ENCODE measurements at places on chromosomes 5 and 9.

DNA sequence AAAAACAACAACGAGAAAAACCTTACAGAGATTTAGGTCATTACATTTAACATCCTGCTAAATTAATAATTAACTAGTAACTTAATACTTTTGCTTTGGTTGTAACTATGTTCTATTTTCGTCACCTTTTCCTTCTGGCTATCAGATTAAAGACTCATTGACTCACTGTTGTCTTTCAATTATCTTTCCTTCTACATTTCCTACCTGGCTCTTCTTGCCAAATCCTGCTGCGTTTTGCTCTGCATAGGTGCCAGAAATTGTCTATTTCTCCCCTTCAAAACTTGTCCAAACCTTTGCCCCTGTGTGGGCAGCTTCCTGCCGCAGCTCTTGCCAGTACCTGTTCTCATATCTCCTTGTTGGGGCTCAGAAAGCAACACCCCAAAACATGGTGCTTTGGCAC is 235.5 kb upstream of the ZNF608 start:
- DNase-seq, result no peak

GRCh38 chr5:78547731-78548615 is 100.6 kb downstream of the LHFPL2 start:
- DNase-seq, result no peak

GRCh38 chr9:27336126-27336525 is 39.2 kb upstream of the EQTN start:
- no peak for DNase-seq

GRCh38 chr5:110209401-110209800 is 517.1 kb downstream of the TMEM232 start:
- DNase-seq, result no peak

- DNase-seq, result no peak
These were observed 185.5 kb upstream of the OTULINL start for GRCh38 chr5:14396066-14396465.

- no peak for DNase-seq
These were observed 655.8 kb downstream of the TLR4 start for GRCh38 chr9:118360036-118360435.

DNA sequence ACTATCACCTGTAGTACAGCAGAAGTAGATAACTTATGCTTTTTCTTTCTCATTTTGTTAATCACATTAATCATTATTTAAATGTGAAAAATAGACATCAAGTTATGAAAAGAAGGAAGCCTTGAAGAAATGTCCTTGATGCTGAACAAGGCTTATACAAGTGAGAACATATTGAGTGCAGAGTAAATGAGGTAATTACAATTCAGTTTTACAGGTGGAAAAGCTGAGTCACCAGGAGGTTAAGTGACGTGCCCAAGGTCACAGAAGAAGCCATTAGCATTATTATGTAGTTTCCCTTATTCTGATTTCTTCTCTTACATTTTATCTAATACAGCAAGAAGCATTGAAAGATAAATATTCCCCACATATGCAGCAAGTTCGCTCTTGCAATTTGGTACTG is 998.5 kb upstream of the CDH6 start:
- no peak for DNase-seq

- DNase-seq, result no peak
These were observed 790.1 kb downstream of the EFNA5 start for GRCh38 chr5:106880656-106881055.

DNA sequence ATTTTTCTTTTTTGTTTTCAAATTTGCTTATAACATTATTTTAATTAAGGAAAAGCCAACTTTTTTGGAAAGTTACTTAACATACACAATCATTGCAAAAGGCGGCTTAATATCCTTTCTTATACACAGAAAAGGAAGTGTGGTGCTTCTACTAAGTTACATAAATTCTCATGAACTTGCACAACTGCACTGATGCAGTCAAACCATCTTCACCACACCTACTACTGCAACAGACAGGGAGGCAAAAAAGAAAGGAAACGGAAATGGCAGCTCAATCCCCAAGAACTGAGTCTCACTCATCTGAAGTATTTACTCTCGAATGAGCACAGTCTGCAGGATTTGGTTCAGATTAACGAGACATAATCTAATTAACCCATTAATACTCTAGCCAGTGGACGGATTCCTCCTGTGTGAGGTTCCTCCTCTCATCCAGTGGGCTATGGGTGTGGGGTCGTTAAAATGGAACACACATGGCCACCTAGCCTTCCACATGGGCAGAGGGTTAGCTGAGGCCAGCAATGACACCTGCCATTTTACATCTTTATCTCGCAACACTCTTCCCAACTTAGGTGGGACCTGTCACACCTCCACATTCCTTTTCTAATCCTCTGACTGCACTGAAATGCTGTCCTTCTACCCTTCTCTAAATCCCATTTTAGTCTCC is 30.0 kb downstream of the GOLM1 start:
- DNase-seq, result no peak

DNA sequence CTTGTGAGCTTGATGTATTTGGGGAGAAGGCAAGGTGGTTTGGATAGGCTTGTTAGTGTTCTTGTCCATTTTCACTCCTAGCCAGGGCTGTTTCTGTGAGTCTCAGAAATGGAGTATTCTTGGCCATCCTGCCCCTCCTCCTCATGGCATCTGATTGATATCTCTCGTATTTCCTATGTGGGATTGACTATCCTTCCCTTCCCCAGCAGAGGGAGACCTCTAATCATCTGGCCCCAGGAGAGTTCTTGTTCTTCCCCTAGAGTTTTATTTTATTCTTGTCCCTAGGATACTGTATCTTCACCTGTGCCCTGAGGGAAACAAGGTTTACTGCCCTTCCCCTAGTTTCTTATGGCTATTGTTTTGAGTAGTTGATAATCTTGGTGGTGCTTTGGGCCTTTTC is 114.4 kb downstream of the VPS13A start:
- no peak for DNase-seq

- DNase-seq, result no peak
These were observed 535.9 kb upstream of the SEMA6A start for GRCh38 chr5:117110548-117110947.

- DNase-seq, result no peak
These were observed 146.3 kb downstream of the SNX18 start for GRCh38 chr5:54663866-54664265.

- no peak for DNase-seq
These were observed at the start of gene FBP1 for GRCh38 chr9:94639061-94639998. FBP1 (minus strand) TSS chr9:94639518; CDS start chr9:94639310, 208 bp downstream.

DNA sequence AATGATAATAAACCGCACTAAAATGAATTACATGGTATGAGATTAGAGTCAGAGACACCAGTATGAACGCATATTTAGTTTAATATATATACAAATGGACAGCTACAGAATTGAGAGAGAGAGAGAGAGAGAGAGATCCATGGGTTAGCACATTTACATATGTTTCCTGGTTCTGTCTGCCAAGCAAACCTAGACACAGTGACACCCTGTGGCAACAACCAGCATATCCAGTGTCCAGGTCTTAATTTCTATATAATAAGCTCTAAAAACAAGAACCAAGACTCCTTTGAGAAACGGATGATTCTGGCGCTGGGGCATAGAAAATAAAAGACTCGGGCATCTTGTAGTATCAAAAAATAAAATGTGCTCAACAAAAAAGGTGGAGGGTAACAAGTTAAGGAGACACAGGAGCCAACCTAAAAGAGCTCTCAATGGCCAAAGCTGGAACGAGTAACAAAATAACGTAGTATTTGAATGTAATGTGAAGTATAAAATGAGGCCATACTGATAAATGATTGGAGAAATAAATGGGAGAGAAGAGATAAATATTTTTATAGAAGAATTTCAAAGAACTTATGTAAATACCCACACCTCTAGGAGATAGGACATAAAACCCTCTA is 84.5 kb downstream of the RFX3 start:
- peak; percentile 55 for DNase-seq

DNA sequence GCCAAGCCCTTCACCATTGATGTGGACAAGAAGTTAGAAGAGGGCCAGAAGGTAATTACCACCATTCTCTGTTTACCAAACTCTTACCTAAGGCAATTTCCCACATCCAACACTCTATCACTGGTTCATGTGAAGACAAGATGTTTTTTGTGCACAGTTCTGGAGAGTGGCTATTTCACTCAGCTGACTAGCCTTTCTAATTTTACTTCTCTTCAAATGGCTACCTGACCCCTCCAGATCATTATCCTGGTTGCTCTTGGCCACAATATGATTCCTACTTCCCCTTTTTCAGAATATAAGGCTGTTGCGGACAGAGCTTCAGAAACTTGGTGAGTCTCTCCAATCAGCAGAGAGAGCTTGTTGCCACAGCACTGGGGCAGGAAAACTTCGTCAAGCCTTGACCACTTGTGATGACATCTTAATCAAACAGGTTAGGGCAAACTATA is 7.1 kb downstream of the KIF20A start:
- no peak for DNase-seq

GRCh38 chr5:92979716-92980115 is 601.3 kb downstream of the NR2F1-AS1 start:
- DNase-seq, result no peak

GRCh38 chr5:14794583-14795230 is 76.9 kb downstream of the ANKH start:
- no peak for DNase-seq

DNA sequence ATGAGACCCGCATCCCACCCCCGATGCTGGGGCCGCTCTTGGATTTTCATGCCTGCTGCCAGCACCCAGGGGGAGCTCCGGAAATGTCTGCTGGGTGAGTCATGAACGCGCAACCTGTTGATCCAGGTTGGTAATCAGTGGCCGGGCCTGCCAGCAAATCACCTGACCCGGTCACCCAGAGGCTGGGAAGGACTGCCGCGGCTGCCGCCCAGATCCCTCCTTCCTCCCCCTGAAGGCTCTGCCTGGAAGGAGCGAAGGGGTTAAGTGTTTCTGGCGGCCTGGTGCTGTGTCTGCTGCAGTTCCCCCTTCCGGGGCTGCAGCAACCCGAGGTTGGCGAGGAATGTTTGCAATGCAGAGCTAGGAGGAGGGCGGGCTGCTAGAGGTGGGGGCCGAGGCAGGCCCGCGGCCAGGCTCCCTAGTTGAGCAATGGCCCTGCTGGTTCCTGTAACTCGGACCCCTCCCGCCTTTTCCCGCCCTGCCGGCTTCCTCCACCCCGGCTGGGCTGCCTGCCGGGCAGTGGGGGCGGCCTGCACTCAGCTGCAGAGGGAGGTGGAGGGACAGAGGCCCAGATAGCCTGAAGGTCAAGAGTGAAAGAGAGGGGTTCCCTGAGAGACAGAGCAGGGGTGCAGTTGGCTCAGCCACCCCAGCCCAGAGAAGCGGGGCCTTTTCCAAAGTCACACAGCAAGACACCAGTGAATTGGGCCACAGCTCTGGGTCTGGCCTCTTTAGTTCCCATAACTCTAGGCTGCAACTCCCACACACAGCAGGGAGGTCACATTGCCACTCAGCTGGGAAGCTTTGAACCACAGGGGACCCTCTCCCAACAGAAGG is 156.3 kb upstream of the IER5L start:
- DNase-seq, result no peak

- DNase-seq, result peak; percentile 22
These were observed 149.5 kb downstream of the C9orf152 start for GRCh38 chr9:110058304-110058953.

GRCh38 chr5:163498886-163499285 is 6.5 kb upstream of the MAT2B start:
- DNase-seq, result no peak

- no peak for DNase-seq
These were observed 996.4 kb upstream of the WWC1 start for GRCh38 chr5:167294882-167295680.

GRCh38 chr5:179307931-179308471 is 37.3 kb downstream of the ADAMTS2 start:
- no peak for DNase-seq

DNA sequence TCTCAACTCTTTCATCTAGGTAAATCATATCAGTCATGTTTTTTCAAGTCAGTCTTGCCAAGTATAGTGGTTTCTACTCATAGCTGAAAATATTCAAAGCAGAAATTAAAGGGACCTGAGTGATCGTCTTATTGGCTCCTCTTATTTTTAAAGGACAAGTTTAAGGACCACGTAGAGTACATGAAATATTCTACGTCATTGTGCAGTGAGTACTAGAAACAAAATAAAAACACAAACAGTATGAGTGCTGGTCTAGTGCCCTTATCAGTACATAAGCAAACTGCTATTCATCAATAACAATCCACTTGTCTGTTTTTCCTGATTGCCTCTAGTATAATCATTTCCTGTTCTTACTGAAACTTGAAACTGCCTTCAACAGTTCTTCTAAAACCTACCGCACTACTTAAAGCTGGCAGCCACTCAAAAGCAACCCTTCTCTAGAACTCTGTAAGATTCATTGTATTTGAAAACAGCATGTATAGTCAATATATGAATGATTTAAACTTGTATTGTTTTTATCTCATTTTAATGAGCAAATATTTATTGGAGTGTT is 853.7 kb downstream of the TAF11L14 start:
- DNase-seq, result no peak

DNA sequence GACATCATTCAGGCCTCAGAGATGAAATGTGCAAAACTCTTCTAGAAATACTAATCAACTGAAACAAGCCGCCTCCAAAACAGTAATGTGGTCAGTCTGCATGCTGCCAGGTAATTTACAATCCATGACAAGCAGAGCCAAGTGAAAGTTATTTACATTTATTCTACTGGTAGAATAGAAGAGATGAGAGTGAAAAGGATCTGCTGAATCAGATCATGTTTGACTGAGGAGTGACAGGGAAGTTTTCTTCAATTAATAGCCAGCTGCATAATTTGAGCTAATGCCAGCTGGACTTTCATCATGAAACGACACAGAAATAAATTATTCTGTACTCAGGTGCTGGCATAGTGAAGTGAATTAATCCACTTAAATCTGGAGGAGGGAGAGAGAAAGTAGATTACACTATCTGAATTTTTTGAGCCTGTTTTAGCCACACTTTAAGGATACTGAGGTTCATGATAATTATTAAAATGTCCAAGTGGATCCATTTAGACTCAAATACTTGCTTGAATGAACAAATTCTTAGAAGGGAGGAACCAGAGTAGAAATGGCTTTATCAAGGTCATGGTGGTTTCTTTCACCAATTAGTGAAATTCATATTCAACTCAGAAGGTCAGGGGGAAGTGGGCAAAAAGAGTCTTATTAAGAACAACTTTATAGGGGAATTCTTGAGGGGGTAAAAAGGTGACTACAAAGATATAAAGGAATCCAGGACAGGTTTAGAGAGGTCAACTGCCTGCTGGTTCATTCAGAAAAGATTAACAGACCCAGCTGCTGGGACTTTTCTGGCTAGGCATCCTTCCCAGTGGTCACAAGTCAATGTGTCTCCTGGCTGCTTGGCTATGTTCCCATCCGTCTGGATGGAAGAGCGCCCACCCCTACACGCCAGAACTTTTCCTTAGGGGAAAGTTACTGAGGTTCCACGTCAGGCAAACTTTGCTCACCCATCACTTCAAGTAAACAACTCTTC is 350.4 kb downstream of the PDE4D start:
- DNase-seq, result no peak

DNA sequence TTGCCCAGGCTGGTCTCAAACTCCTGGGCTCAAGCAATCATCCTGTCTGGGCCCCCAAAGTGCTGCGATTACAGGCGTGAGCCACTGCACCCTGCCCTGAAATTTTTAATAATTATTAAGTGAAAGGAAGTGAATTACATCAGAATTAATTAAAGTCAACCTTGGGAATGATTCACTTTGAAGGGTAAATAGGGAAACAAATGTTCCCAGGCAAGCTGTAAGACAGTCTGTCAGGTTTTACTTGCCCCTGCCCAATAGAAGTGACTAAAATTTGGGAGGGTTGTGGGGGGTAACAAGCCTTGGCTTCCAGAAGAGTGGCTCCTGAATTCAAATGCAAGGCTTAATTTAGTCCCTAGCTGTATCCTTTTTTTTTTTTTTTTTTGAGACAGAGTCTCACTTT is 1.3 kb upstream of the LIX1 start:
- no peak for DNase-seq

GRCh38 chr9:119004618-119004990 is 364.6 kb downstream of the BRINP1 start:
- no peak for DNase-seq

GRCh38 chr9:23081377-23081776 is 634.8 kb downstream of the DMRTA1 start:
- DNase-seq, result no peak

Data from GM12864 (cell line).